Lung microvascular endothelial cell (primary cell): ENCODE measurements at places on chromosomes 7 and 10. TPM values are rescaled to one million over a fixed set of nuclear protein-coding genes. Genes with fewer than 3 reads are reported as not detected.

ANXA7 gene
- 70.6 and 71.2 TPM in 2 replicates for total RNA-seq

MAT1A gene
- total RNA-seq: not detected in 2 replicates

KBTBD2 gene
- total RNA-seq: 50.1 and 70.0 TPM in 2 replicates

STEAP1 gene
- total RNA-seq: 1.8 and 10.7 TPM in 2 replicates

PAX4 gene
- not detected in 2 replicates for total RNA-seq
